ENCODE measurements at places on chromosomes 3 and 15. TPM values are rescaled to one million over a fixed set of nuclear protein-coding genes. Genes with fewer than 3 reads are reported as not detected.

- no peak for DNase-seq
These were observed 985 bp downstream of the TEX9 start for GRCh38 chr15:56366211-56366610.

GOLGA6L1 gene
- not detected for polyA plus RNA-seq

TCAIM gene
- polyA plus RNA-seq = 11.8 TPM

- no peak for DNase-seq
These were observed 41.2 kb upstream of the ZDHHC23 start for GRCh38 chr3:113906568-113907140.

CADM2 gene
- polyA plus RNA-seq = 4.6 TPM

- no peak for DNase-seq
These were observed 152.7 kb downstream of the FEZF2 start for GRCh38 chr3:62220616-62221015.

MUSTN1 gene
- 44.5 TPM for polyA plus RNA-seq

DNA sequence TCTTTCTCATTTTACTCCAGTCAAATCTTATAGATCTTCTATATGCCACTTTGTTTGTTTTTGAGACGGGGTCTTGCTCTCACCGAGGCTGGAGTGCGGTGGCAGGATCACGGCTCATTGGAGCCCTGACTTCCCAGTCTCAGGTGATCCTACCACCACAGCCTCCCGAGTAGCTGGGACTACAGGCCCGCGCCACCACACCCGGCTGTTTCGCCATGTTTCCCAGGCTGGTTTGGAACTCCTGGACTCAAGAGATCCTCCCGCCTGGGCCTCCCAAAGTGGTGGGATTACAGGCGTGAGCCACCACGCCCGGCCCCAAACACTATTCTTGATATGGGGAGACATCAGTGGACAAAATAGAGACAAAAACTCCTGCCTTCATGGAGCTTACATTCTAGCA lies 927 bp upstream of the TFDP2 start:
- DNase-seq = no peak

BDH1 gene
- 13.7 TPM for polyA plus RNA-seq

DNA sequence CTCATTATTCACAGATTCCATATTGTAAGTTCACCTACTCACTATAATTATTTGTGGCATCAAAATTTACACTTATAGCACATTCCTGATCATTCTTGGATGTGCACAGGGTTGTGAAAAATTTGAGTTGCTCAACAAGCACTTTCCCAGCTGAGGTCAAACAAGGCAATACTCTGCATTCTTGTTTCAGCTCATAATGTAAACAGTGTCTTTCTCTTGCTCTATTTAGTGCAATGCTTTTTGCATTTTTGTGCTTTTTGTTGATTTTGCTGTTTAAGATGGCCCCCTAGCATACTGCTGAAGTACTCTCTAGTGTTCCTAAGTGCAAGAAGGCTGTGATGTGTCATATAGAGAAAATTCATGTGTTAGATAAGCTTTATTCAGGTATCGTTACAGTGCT lies 66.7 kb upstream of the TNIK start:
- no peak for DNase-seq

GRCh38 chr3:71563827-71564226 lies 19.7 kb downstream of the FOXP1 start:
- DNase-seq = no peak

Data from urinary bladder (tissue), 4 donors.